ENCODE measurements at places on chromosomes 12 and 14.

DNA sequence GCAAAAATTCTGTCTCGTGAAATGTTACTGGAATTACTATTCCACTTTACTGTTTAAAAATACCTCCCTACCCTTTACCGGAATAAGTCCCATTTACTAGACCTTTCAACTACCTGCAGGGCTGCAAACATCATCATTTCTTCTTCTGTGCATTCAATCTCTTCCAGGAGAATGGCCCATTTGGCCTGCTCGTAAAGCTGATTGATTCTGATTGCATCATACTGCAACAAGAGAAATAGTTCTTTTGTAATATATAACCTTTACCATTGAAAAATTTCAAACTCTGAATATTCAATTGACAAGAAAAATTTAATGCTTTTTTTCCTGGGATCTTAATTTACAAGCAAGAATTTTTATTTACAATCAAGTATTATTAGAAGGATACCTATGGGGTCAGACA, 72.4 kb downstream of the FERMT2 start:
- DNase-seq: no peak

DNA sequence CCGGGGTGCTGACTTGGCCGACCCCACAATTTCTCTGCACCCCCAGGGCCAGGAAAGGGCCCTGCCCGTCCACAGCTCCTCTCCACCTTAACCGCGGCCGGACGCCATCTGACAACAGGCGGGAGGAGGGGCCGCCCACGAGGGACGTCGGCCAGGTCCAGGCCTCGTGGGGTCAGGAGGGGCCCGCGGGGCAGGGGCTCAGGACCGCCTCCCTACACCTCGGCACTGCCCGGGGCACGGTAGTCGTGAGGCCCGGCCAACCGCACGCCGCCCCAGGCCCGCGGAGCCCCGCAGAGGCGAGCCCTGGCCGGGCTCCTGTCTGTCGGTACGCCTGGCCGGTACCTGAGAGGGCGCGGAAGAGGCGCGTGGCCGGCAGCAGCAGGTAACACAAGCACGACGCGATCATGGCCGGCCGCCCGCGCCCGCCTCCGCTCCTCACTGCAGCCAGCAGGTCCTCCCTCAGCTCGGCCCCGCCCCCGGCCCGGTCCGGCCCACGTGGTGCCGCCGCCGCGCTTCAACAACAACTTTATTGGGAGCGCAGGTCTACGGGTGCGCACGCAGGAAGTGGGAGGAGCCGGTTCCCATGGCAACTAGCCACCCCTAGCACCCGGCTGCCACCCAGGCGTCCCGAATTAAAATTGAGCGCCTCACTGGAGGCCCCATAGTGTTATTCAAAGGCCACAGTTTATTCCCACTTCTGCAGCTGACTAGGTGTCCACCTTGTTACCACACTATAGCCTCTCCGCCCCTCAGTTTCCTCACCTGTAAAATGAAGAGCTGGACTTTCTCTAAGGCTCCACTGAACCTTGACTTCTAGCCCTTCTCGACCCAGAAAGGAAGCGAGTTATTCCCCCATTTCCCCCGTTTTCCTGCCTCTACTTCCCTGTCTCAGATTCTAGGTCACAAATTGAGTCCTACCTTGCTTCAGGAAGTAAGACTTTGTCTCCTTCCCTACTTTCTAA, at the start of gene ANGEL1:
Gene ANGEL1 (minus strand): TSS at position 461 of the 962 bp plus-strand sequence. CDS start 55 bp downstream, at position 406.
- DNase-seq: peak; percentile 91

- no peak for DNase-seq
Measured at GRCh38 chr12:49349266-49349665, 2.6 kb downstream of the DNAJC22 start.

- no peak for DNase-seq
Measured at GRCh38 chr12:49507139-49507538, 31.7 kb upstream of the KCNH3 start.

DNA sequence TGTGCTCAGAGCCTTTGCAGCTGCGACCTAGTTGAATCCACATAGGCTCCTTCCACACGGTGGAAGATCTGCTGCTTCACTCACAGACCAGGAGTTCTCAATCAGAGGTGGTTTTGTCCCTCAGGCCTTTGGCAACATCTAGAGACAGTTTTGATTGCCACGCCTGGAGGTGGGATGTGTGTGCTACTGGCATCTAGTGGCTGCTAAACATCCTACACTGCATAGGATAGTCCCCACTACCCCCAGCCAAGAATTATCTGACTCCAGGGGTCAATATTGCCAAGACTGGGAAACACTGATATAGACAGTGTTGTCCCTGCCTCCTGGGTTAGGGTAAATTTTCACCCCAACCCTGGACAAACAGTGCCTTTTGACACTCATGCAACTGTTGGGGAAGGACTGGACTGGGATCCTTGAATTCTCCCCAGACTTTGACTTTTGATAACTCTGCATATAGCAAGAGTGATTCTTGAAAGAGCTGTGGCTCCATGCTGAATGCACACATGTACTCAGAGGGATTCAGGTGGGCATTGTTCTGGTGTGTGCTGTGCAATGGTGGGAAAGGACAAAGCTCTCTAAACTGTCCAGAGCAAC, 39.8 kb downstream of the BAZ2A start:
- no peak for DNase-seq

DNA sequence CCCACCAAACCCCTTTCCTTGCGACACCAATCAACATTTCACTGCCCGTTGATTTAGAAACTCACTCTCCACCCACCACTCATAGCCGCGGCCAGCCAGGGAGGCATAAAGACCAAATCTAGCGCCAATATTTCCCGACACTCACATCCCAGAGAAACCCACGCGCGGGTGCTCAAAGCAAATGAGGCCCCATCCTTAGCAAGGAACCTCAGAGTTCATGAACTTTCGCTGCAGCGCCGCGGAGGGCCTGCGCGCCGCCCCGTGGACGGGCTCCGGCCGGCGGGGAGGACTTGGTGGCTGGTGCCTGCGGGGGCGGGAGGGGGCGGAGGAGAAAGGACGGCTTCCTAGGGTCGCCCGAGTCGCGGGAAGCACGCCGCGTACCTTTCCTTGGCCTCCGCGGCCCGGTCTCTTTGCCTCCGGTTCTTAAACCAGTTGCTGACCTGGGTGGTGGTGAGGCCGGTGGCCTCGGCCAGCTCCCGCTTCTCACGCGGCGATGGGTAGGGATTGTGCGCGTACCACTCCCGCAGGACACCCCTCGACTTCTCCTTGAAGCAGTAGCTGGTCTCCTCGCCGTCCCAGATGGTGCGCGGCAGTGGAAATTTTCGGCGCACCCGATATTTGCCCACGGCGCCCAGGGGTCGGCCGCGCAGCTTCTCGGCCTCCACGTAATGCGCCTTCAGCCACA, 886 bp downstream of the SIX1 start:
- DNase-seq: no peak
